ENCODE measurements at places on chromosomes 5 and 9.

DNA sequence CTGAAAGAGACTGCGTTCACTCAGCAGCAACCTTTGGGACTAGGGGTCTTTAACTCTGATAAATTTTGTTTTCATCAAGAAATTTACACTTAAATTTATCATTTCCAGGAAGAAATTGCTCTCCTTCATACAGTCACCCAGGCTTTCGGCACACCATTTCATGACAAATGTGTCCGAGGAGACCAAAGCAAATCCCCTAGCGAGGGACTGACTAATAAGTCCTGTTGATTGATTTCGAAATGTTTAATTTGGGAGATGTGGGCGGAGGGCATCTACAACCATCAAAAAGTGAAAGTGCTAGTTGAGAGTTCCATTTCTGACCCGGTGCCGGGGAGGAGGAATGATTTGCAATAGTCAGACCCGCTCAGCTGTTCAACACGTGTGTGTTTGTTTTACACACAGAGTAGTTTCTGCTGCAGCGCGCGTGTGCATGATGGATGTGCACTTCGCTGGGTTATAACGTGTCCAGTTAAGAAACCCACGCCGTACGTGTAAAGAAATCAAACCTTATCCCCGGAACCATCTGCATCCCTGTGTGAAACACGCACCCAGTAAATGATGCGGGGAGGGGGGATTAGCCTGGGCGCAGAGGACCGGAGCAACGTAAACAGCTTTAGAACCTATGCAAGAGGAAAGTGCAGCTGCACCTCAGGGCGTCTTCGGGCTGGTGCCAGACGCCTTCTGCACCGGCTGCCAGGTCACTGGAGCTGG, 845 bp upstream of the NR4A3 start:
- DNase-seq = peak; percentile 25

- DNase-seq = peak; percentile 47
Observed at GRCh38 chr5:1502046-1502736, 21.6 kb downstream of the LPCAT1 start.

GRCh38 chr9:91519520-91520277, 96.1 kb upstream of the NFIL3 start:
- no peak for DNase-seq

DNA sequence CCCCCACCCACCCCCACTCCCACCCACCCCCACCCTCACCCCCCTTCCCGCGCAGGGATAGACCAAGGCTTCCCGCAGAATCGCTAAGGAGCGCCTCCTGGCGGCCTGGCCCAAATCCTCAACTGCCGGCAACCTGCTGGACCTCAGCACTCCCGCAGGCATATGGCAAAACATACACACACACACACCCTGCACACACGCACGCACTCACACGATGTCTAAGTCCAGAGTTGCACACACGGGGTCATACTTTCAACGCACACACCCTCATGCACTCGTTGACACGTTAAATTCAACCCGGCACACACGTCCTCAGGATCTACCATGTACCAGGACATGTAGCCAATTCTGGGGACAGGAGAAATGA, 1.7 kb downstream of the CPLX2 start:
- DNase-seq = no peak

GRCh38 chr5:17289681-17290539, 72.5 kb downstream of the BASP1 start:
- DNase-seq = no peak

DNA sequence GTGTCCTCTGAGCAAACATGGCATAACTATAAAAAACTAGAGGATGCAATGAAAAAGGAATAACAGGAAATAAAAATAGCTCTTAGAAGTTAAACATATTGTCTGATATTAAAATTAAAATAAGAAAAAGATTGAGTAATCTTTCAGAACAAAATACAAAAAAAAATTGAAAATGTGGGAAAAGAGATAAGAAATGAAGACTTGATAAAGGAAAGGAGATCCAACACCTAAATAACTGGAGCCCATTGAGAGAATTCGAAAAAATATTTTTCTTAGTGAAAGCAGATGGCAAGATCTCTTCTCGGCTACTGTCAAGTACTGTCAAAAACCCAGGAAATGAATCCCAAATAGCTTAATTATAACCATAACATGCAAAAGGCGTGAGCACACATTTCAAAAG, 24.9 kb downstream of the LIFR start:
- no peak for DNase-seq

GRCh38 chr9:101371813-101372212, 13.0 kb downstream of the BAAT start:
- DNase-seq = no peak

GRCh38 chr5:174935854-174936474, 211.6 kb downstream of the MSX2 start:
- DNase-seq = peak; percentile 53

- peak; percentile 77 for DNase-seq
Observed at GRCh38 chr5:35954175-35954574, 15.8 kb upstream of the CAPSL start.

GRCh38 chr9:112898872-112899311, 8.2 kb upstream of the SLC46A2 start:
- DNase-seq = no peak

DNA sequence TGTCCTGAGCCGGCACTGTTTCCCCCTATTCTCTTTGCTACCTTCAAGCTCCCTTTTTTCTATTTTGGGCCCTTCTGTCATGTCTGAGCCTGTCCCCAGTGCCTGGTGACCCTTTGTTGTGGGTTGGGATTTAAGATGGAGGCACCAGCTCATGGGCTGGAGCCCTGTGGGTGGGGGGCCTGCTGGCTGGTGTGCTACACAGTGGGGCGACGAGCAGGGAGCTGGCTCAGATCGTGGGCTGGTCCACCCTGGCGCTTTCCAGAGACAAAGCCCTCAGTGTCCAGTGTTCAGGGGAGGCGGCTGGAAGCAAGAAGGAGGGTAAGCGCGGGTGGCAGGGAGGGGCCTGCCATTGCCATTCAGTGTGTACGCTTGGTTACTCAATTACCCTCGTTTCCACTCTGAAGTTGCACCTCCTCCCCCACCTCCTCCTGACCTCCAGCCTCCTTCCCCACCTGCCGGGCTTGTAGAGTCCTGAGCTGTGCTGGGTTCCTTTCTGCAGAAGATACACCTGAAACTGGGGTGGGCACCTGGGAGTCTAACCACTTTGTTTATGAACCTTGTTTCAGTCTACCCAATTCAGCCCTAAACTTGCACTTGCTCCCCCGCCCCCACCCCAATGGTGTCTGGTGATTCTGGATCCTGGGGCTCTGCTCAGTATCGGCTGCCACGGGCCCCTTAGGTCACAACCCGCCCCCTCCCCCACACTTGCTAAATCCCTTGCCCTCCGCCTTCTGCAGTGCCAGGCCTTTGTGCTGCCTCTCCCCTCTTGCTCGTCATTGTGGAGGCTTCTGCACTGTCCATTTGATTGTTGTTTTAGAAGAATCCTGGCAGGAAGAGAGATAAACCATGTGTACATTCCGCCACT, 49.9 kb downstream of the MVB12B start:
- peak; percentile 28 for DNase-seq

GRCh38 chr9:108599571-108599970, 256.2 kb downstream of the ACTL7B start:
- no peak for DNase-seq

- DNase-seq = no peak
Observed at GRCh38 chr5:174195517-174195916, 150.0 kb downstream of the NSG2 start.

DNA sequence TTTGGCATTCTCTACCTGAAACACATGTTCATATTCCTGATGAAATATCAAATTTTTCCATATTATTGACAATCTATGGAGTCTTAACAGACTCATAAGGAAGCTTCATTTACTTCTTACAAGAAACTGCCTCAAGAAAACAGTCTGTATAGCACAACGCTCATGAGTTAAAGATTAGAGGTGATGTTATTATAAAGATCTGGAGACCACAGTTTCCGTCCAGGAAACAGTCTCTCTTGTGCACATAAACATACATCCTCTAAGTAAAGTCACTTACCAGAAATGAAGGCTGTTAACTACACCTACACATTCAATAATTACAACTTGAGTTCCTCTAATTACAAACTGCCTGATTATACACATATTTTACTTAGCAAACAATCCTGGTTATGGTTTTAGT, 86.9 kb downstream of the RAPGEF6 start:
- no peak for DNase-seq

DNA sequence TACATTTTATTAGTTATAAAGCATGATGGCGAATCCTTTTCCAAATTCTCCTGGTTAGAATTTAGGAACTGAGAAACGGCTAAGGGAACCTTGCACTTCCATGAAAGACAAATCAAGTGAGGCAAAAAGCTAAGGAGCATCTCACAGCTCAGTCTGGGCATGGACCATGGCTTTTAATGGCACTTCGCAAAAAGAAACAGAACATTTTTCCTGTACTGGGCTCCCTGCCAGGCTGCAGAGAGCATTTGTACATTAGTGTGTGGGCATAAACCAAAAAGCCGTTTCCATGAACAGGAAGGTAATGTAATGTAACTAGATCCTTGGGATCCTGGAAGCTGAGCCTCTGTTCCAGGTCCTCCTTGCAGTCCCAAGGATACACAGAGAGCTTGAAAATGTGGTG, 354.2 kb downstream of the MRPS30 start:
- no peak for DNase-seq

GRCh38 chr9:33651125-33651524, 127.1 kb downstream of the ANKRD18B start:
- DNase-seq = no peak

DNA sequence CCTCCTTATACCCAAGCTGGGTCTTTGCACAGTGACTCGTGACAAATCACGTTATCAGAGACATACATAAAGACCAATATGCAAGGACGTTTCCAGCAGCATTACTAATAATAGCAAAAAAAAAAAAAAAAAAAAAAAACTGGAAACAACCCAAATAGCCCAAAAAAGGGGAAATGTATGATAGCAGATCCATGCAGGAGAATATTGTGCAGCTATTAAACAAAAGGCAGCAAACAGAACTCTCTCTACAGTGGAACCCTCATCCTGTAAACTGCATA, 37.7 kb downstream of the C5orf15 start:
- no peak for DNase-seq
